ENCODE measurements at places on chromosomes 1 and 21. TPM values are rescaled to one million over a fixed set of nuclear protein-coding genes. Genes with fewer than 3 reads are reported as not detected.

DNA sequence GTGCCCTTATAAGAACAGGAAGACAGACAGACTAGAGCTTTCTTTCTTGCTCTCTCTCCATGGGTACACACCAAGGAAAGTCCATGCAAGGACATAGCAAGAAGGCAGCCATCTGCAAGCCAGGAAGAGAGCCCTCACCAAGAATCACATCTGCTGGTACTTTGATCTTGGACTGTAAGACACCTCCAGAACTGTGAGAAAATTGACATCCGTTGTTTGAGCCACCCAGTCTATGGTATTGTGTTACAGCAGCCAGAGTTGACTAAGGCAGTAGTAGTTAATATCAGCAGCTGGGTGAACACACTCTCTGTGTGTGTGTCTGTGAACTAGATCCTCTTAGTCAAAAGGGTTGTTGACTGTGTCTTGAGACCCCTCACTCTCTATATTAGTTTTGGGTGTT is 53.8 kb upstream of the PPP2R5A start:
- no peak overlapping the region for H3K27ac ChIP-seq
- H3K4me3 ChIP-seq: no peak overlapping the region
- peaks cover 41% of the 10 kb centered on the region for H3K4me1 ChIP-seq
- peaks cover 6% of the 10 kb centered on the region for H3K36me3 ChIP-seq

DNA sequence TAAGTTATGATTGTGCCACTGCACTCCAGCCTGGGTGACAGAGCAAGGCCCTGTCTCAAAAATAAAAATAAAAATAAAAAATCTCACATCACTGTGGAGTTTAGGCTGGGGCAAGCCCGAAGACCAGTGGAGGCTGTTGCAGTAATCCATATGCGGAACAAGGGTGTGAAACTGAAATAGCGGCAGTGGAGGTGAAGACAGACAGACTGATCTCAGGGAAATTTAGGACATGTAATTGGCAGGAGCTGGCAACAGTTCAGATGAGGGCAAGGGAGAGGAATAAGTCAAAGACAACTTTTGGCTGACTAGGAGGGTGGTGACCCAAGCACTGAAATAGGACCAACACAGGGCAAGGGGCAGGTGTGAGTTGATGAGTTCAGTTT is 8.4 kb downstream of the ARMH1 start:
- no peaks in the 10 kb centered on the region for H3K36me3 ChIP-seq
- H3K4me3 ChIP-seq: no peak overlapping the region
- no peak for DNase-seq
- no peaks in the 10 kb centered on the region for H3K27me3 ChIP-seq

DNA sequence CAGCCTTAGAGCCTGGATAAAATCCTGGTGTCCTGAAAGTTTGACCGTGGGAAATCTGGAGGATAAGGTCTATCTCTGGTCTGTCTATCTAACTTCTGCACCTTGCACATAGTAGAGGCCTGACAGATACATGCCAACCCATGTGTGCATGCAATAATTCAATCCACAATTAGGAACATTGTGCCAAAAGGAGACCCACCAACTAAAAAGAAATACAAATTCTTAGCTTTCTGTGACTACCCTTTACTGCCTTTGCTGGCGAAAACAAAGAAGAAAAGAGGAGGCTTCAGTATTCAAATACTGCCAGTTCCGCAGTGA is 381 bp upstream of the KLHL20 start:
- H3K36me3 ChIP-seq: peaks cover 18% of the 10 kb centered on the region
- peak overlapping the region; percentile 96 for H3K27ac ChIP-seq
- no peak for DNase-seq
- peak overlapping the region; percentile 90 for H3K4me3 ChIP-seq
- H3K27me3 ChIP-seq: peaks cover 15% of the 10 kb centered on the region

DNA sequence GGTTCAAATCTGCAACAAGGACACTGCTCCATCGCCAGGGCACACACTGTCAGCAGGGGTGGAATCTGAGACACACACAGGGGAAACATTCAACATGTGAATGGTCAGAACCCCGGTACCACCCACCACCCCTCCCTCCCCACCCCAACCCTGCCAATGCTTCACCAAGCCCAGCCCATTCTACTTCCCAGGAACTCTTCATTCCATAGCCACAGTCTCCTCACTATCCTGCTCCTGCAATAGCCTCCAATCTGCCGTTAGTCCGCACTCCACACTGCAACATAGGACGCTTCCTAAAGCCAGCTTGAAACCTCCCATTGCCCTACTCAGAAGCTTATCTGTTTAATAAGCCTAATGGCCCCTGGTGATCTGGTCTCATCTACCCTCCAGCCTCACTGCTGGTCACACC is 7.5 kb upstream of the RAB3B start:
- H3K4me1 ChIP-seq: no peaks in the 10 kb centered on the region
- peaks cover 16% of the 10 kb centered on the region for H3K27me3 ChIP-seq
- H3K4me3 ChIP-seq: no peak overlapping the region
- no peaks in the 10 kb centered on the region for H3K36me3 ChIP-seq
- no peak overlapping the region for H3K27ac ChIP-seq

- peak overlapping the region; percentile 93 for H3K4me3 ChIP-seq
- peak overlapping the region; percentile 85 for H3K27ac ChIP-seq
- peaks cover 34% of the 10 kb centered on the region for H3K4me1 ChIP-seq
- H3K27me3 ChIP-seq: no peaks in the 10 kb centered on the region
Measured at GRCh38 chr1:15616373-15617172, 685 bp upstream of the DDI2 start.

DNA sequence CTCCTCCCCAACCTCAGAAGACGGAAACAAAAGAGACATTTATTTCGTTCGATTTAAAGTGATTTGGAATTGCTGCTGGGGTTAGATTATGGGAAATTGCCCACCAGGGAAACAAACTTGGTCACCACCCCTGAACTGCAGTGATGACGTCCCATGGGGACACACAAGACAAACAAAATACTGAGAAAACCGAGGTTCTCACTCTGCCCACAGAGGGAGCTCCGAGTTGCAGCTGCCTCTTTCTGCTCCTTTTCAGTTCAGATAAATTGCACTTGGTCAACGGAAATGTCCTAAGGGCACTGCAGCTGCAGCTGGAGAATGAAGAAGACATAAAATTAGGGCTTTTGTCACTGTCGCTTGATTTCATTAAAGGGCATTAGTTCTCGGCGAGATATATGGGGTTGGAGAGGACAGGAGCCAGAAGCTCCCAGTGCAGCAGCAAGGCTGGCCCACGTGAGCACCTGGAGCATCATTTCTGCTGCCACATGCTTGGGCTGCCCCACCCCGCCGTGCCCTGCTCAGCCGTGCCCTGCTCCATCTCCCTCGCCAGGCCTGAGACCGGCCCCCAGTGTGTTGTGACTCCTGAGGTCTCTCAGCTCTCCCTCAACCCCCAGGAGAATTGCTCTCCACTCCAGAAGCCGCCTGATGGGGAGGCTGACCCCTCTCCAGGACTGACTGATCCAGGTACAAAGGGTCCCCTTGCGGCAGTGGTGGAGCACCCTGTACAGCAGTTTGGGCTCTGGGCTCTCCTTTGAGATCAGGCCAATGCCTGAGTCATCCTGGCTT is 231.7 kb upstream of the AJAP1 start:
- no peaks in the 10 kb centered on the region for H3K27me3 ChIP-seq
- no peaks in the 10 kb centered on the region for H3K4me1 ChIP-seq
- no peak overlapping the region for H3K4me3 ChIP-seq
- DNase-seq: no peak
- H3K27ac ChIP-seq: no peak overlapping the region

GRCh38 chr1:33032126-33032869 is 4.4 kb downstream of the AK2 start:
- peaks cover 70% of the 10 kb centered on the region for H3K4me1 ChIP-seq
- H3K27ac ChIP-seq: no peak overlapping the region
- no peak for DNase-seq
- H3K4me3 ChIP-seq: no peak overlapping the region
- no peaks in the 10 kb centered on the region for H3K27me3 ChIP-seq

- no peak overlapping the region for H3K4me3 ChIP-seq
- no peak for DNase-seq
- no peak overlapping the region for H3K27ac ChIP-seq
- no peaks in the 10 kb centered on the region for H3K4me1 ChIP-seq
Measured at GRCh38 chr1:58829866-58830265, 46.0 kb upstream of the JUN start.

DNA sequence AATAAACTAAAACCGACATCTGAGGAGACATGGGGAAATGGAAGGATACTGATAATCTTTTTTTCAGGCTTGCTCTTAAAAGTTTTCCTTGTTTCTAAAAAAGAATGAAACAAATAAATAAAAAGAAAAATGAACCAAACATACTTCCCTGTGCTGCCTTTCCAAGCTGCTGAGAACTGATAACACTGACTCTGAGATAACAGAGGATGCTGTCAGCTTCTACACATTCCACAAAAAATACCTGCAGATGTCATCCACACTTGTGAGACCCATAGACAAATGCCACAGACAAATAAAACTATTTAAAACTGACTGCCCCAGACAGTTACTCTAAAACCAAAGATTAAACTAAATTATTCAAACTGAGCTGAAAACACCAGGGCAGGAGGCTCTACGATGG is 12.0 kb upstream of the OR6K3 start:
- H3K4me1 ChIP-seq: no peaks in the 10 kb centered on the region
- no peak overlapping the region for H3K4me3 ChIP-seq
- no peak overlapping the region for H3K27ac ChIP-seq
- no peak for DNase-seq
- H3K27me3 ChIP-seq: peaks cover 13% of the 10 kb centered on the region

GRCh38 chr1:180586671-180587155 is 27.9 kb downstream of the OVAAL start:
- no peak for DNase-seq
- H3K27me3 ChIP-seq: peaks cover 6% of the 10 kb centered on the region
- H3K4me3 ChIP-seq: no peak overlapping the region
- H3K4me1 ChIP-seq: peaks cover 21% of the 10 kb centered on the region

- DNase-seq: no peak
- H3K4me3 ChIP-seq: no peak overlapping the region
- H3K27me3 ChIP-seq: peaks cover 4% of the 10 kb centered on the region
- no peak overlapping the region for H3K27ac ChIP-seq
- H3K36me3 ChIP-seq: no peaks in the 10 kb centered on the region
Measured at GRCh38 chr1:113542221-113542701, 151.9 kb downstream of the MAGI3 start.

DNA sequence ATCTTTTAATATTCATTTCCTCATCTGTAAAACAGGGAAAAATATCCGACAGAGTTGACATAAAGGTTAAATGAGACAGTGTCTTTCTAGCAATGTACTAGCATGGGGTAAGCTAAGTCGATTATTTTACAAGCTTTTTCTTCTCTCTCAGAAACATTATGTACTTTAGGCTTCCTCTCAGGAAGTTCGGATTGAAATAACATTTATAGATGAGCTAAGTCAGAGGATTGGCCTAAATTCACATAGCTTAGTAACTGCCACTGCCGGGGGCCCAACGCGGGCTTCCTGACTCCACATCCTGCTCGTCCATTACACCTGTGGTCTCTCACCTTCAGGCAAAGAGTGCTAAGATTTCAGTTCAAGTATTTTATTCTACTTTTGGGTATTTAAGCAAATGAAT is 462.3 kb upstream of the NFIA start:
- no peaks in the 10 kb centered on the region for H3K4me1 ChIP-seq
- no peak for DNase-seq
- H3K4me3 ChIP-seq: no peak overlapping the region

DNA sequence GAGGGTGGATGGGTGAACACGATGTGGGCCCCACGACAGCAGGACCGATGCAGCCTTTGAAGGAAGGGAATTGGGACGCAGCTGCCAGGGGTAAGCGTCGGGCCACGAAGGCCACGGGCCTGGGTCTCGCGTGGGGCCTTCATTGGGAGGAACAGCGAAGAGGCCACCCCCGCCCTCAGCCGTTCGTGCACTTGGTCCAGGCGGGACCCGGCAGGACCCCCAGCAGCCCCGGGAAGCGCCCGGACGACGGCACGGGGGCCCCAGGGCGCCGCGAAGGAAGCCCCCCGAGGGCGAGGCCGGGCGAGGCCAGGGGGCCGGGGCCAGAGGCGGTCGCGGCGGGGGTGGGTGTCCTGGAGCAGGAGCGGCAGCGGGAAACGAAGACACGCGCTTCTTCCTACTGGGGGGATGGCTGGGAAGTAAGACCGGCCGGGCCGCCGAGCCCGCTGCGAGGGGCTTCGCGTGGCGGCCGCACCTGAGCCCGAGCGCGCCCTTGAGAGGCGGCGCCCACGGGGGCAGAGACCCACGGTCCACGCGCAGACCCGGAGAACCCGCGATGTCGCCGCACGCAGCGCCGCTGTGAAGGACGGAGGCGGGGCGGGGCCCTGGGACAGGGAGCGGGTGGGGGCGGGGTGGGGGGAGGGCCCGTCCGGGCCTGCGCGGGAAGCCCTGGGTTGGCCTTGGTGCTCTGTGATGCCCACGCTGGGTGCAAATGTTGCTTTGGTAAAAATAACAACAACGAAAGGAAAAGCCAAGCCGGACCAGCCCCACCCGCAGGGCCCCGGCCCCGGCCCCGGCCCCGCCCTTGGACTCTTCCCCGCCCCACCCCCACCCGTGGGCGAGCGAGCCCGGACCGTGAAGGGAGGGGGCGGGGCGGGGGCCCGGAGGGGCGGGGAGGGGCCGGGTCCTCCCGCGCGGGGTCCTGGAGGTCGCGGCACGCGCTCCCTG is 56.0 kb upstream of the ADARB1 start:
- H3K27me3 ChIP-seq: peaks cover 24% of the 10 kb centered on the region
- H3K36me3 ChIP-seq: no peaks in the 10 kb centered on the region
- DNase-seq: no peak
- H3K4me3 ChIP-seq: peak overlapping the region; percentile 28

The ZNF695 gene
- total RNA-seq: 0.66 TPM

The PGLYRP3 gene
- total RNA-seq: not detected

The GOLPH3L gene
- 21.2 TPM for total RNA-seq

The MRAP gene
- not detected for total RNA-seq
